ENCODE measurements at places on chromosomes 3 and 15. TPM values are rescaled to one million over a fixed set of nuclear protein-coding genes. Genes with fewer than 3 reads are reported as not detected.

DAZL gene
- total RNA-seq: not detected

- no peak for DNase-seq
These were observed 124.2 kb downstream of the SHQ1 start for GRCh38 chr3:72724070-72724469.

DNA sequence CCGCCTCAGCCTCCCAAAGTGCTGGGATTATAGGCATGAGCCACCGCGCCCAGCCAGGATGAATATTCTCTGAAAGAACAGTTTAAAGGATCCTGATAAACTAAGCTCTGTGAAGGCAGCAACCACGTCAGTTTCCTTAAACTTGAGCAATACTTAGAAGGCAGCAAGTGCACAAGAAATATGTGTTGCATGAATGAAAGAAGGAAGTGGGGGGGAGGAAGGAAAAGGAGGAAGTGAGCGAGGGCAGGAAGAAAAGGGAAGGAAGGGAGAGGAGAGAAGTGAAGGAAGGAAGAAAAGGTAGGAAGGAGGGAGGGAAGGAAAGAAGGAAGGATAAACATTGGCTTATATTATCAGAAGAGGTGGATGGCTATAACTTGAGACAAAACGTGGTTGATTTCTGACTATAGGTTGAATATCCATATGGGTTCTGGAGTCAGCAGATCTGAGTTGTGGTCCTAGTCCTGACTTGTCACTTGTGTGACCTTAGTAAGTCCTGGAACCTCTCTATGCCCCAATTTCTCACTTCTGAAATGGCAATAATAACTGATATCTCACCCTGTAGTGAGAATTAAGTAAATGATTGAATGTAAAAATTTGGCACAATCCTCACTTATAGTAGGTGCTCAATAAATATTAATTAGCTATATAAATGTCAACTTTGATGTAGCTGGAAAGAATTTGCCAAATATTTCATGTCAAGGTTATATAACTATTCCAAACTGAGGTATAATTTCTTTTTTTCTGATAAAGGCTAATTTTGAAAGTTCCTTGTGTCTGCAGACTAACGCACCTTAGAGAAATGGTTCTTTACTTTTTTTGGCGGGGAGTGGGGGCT is 12.0 kb upstream of the SEMA4B start:
- DNase-seq: no peak

FBXL2 gene
- 45.1 TPM for total RNA-seq

DNA sequence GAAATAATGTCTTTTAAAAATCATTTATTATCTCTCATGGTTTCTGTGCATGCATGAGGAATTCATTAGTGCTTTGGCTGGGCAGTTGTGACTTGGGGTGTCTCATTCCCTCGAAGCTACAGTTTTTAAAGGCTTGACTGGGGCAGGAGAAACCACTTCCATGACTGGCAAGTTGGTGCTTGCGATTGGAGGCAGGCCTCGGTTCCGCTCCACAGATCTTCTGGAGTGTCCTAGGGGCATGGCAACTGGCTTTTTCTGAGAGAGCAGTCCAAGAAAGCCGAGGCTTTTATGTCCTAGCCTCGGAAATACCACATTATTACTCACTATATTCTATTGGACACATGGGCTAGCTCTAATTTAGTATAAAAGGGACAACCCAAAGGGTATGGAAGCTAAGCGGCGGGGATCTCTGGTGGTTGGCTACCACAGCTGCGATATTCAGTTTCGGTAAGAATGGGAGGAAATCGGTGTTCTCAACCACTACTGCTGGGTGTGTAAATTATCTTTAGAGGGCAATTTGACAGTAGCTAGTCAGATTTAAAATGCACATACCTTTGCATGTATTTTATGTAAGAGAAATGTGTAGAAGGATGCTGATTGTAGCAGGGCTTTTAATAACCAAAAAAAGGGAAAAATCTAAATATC is 48.8 kb upstream of the TOP2B start:
- DNase-seq: no peak

DNA sequence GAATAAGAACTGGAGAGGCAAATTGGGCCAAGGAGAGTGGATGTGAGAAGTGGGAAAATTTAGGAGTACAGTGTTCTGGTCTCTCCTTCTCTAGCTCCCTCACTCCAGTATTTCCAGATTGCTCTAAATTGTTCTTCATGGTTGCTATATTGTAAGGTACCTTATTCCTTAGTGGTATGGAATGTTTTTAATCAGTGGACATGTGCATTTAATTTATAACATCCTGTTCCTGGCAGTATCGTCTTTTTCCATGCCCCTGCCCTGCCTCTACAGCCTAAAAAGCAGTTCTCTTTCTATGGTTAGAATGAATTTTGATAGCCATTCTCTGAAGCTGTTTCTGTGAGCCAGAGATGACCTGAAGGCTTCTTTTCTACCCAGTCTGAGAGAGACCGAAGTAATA is 180.5 kb downstream of the TCF12 start:
- no peak for DNase-seq

DNA sequence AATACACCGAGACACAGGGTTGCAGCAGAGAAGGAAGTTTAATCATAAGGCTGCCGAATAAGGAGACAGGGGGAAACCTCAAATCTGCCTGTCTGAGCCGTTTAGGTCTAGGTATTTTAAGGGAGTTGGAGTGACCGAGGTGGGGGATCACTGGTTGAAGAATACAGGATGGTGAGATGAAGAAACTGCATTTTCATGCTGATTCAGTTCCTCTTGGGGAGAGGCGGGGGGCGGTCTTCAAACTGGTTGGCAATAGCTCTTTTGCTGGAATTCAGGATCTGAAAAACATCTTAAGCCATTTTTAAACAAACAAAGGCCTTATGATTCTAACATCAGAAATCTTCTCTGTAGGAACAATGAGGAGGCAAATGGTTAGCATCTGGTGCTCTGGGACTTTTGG is 699.5 kb upstream of the CFAP20DC start:
- peak; percentile 24 for DNase-seq

GRCh38 chr3:86969500-86970189 is 21.3 kb downstream of the VGLL3 start:
- DNase-seq: peak; percentile 21

DNA sequence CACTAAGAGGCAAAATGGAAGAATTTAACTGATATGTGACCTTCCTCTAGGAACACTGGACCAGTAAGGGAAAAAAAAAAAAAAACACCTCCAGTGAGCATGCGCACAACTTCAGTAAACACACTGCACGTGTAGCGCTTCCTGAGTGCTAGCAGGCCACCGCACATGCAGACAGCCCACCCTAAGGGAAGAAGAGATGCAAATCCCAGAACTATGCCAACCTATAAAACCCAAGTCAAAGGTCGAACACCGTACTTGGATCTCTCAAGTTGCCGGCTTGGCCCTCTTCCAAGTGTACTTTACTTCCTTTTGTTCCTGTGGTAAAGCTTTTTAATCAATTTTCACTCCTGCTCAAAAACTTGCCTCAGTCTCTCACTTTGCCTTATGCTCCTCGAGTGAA is 64.5 kb upstream of the CADPS start:
- DNase-seq: peak; percentile 23

GRCh38 chr3:50319181-50319893 is 3.2 kb downstream of the HYAL2 start:
- no peak for DNase-seq

DNA sequence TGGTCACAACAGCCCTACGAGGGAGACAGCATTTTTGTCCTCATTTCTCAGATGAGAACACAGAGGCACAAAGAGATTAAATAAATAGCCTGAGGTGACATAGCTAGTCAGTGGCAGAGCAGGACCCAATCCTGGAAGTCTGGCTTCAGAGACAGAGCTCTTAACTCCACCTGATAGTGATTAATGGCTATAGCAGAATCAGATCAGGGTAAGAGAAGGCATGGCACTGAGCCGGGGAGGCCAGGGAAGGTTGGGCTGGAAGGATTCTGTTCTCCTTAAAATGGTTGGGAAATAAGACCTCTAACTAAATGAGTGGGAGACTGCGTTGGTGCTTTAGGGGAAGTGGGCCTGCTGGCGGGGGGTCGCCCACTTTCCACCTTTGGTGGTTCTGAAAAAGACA is 104.5 kb downstream of the VGLL4 start:
- no peak for DNase-seq

DNA sequence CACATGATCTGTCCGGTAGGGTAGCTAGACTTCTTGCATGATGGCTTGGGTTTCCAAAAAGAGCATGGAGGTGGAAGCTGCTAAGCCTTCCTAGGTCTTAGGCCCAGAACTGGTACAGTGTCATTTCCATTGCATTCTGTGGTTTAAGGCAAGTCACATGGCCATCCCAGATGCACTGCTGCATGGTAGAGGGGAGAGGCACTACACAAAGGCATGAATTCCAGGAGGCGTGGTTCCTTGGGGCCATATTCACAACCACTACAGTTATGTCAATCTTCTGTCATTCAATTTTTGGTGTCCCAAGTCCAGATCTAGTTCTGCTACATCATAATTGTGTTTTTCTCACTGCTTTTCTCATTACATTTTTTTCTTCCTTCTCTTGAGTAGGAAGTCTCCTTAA is 122.2 kb upstream of the CHRM5 start:
- DNase-seq: no peak

DNA sequence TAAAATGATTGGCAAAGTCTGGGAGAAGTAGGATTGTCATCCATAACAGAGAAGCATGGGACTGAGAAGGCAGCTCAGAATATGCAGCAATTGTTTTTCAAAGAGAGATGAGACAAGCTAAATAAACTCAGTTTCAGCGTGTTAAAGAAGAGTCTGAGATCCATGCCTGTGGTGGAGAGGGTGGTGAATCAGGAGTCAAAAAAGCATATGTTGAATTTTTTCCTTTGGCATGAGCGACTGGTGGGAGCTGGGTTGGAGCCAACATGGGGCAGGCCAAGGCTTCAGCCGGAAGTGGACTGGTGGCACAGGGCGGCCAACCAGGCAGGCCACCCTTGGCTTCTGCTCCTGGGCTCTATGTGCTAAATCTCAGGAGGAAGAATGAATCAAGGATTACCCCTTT is 102.0 kb downstream of the SST start:
- DNase-seq: no peak

- no peak for DNase-seq
These were observed 137.9 kb upstream of the TP63 start for GRCh38 chr3:189493271-189493670.

DNA sequence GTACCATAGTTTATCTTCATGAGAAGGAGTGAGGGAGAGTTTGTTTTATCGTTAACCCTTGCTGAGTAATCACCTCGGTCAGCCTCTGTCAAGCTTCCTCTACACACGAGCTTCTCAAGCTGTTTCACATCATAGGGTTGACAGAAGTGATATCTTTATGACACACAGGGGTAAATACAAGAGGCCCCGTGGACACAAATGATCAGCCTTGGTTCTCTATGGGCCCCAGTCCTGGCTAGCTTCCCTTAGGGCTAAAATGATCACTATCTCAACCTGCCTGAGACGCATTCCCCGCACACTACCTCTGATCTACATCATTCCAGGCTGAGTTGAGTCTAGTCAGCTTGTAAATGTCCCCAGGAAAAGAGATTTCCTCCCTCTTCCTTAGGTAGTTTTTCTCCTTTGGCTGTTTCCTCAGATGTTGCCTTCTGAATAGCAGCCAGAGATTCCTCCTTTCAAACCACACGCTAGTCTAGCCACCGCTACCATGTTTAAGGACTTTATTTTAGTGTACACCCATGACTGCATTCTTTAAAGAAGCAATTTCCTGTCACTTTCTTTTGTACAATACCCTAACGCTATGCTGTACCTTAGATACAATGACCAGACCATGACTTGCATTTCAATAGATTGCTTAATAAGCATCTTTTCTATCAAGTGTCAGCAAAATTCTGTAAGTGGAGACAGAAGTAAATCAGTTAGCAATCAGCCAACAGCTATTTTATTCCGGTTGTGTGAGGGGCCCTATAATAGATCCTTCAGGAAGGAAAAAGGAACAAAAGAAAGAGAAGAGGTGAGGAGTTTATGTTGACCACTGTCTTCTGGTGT is 35.1 kb upstream of the PPARG start:
- DNase-seq: no peak

TOP2B gene
- 204 TPM for total RNA-seq

DNA sequence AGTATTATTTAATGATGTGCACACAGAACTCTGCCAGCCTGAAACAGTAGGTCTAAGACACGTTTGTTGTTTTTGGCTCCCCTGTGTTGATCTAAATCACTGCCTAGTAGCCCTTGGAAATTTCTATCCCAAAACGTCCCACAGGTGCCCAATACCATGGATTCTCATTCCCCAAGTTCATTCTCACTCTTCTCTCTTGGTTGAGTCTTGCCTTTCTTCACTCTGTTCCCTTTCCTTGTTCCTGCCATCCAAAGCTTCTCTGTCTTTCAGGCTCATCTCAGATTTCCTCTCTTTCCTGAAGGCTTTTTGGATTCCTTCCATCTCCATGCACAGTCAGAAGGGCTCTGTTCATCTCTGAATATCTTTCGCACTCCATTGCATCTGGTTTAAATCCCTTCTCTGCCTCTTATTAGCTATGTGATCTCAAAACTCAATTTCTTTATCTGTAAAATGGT is 54.2 kb downstream of the PPARG start:
- no peak for DNase-seq

- DNase-seq: no peak
These were observed 231.4 kb downstream of the ROBO2 start for GRCh38 chr3:77271306-77271705.

DNA sequence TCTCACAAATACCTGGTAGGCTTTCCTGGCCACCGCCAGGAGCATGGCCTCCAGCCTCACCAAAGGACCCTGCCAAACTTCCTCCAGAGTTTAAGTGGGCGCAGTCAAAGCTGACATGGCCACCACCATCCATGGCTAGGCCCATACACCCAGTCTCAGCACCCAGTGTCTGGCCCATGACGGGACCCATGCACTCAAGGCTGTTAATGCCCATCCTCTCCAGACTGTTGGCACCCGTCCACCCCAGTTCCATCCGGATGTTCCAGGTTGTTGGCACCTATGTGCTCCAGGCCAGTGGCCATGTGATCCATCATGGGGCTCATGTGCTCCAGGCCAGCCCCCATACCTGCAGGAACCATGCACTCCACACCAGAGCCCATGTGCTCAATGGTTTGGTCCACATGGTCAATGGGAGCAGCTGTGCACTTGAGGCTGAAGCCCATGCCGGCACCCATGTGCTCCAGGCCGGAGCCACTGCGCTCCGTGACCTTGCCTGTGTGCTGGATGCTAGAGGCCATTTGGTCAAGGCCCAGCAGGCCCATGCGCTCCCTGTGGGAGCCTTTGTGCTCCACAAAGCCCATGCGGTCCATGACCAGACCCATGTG is 20.4 kb downstream of the CTDSPL2 start:
- no peak for DNase-seq

GRCh38 chr3:114609973-114610630 is 316.3 kb downstream of the TIGIT start:
- no peak for DNase-seq

Measured in stomach (tissue), 19 donors.